ENCODE measurements at places on chromosomes 5 and 9.
A peak's percentile ranks its signal among the peaks of the same experiment; 100 is the strongest.

DNA sequence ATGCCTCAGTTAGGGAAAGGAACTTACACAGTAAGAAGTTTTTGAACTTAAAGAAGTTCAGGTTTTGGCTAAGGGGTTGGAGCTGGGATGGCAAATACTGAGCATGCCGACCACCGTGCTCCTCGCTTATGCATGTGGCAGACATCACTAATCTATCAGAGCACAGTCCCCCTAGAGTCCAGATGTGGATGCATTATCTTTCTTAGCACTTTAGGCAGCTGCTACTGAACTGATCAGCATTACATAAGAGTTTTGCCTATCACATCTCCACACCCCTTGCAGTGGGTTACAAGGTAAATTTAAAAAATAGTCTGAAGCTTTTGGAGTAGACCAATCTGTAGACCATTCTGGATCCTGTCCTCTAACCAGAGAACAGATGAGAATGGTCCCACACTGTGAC is 22.4 kb downstream of the MACIR start:
- DNase-seq: no peak

GRCh38 chr5:120007598-120007997 is 378.2 kb downstream of the FAM170A start:
- DNase-seq: no peak

DNA sequence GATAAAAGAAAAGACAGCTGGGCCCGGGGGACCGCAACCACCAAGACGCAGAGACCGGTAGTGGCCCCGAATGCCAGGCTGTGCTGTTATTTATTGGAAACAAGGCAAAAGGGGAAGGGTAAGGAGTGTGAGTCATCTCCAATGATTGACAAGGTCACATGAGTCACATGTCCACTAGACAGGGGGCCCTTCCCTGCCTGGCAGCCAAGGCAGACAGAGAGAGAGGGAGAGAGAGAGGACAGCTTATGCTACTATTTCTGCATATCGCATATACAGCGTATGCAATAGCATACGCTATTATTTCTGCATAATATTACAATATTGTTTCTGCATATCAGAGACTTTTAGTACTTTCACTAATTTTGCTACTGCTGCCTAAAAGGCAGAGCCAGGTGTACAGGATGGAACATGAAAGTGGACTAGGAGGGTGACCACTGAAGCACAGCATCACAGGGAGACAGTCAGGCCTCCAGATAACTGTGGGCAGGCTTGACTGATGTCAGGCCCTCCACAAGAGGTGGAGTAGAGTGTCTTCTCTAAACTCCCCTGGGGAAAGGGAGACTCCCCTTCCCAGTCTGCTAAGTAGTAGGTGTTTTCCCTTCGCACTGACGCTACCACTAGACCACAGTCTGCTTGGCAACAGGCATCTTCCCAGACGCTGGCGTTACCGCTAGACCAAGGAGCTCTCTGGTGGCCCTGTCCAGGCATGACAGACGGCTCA is 50.3 kb downstream of the RFX3 start:
- DNase-seq: no peak

DNA sequence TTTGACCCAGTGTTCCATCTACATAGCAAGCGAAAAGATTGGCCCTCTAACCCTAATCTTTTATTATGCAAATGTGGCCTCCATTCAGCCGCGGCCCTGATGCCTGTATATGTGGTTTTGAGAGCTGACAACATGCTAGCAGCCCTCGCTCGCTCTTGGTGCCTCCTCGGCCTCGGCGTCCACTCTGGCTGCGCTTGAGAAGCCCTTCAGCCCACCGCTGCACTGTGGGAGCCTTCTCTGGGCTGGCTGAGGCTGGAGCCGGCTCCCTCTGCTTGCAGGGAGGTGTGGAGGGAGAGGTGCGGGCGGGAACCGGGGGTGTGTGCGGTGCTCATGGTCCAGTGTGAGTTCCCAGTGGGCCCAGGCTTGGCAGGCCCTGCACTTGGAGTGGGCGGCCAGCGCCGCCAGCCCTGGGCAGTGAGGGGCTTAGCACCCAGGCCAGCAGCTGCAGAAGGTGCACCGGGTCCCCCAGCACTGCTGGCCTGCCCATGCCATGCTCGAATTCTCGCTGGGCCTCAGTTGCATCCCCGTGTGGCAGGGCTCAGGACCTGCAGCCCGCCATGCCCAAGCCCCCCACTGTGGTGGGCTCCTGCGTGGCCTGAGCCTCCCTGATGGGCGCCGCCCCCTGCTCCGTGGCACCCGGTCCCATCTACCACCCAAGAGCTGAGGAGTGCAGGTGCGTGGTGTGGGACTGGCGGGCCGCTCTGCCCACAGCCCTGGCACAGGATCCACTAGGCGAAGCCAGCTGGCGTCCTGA is 757.5 kb upstream of the CTNND2 start:
- DNase-seq: no peak

DNA sequence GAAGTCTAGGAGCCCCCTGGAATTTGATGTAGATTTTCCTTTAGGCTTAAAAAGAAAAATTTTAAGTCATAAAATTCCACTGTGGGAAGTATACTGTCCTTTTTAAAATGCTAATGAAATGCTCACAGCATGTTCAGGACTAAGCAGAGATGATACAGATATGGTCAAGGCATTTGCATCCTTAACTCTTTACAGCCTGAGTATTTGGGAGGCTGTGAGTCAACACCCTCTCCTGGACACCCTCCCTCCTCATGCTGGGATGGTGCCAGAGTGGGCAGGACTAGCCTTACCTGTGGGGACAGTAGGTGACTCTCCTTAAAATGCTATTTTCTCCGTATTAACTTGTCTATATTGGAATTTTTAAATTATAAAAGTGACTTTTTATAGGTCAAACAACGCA is 197.4 kb upstream of the ELL2 start:
- no peak for DNase-seq

- no peak for DNase-seq
These were observed 19.8 kb downstream of the EXOSC2 start for GRCh38 chr9:130713286-130713960.

DNA sequence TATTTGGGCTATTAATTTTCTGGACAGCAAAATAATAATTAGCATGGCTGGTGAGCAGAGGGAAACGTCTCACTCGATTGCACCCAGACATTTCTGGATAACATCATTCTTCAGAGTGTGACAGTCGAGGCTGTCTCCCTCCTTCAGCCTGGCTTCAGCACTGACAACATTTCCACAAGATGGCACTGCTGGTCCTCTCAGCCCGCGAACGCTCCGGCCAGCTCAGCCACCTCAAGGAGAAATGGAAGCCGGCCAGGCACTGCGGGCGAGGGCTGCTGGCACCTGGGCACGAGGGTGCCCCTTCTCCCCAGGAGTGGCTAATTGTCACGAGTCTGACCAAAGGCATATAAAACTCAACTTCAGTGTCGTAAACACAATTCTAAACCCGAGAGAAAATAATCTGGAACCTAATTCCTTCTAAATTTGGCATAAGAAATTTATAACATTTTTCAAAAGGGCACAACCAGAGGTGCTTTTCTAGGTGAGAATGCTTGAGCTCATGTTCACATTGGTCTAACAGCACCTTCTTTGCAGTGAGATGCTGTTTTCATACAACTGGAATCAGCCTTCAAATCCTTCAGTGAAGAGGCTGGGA is 65.9 kb downstream of the DAP start:
- DNase-seq: no peak

DNA sequence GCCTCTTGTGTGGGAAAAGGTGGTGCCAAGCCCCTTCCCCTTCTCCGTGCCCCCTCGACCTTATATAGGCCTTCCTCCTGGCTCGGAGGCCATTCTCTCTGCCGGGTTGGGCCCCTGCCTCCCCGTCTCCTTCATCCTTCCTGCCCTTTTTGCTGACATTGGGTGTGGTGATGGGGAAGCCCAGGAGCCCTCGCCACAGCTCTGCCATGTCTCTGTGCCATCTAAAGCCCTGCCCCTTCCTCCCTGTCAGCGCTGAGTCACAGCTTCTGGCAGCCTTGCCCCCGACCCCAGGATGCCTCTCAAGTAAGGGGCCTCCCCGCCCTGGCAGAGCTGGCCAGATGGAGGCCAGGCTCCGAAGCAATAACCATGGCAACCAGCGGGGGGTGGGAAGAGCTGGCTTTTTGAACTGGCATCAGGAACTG is 30.4 kb downstream of the JADE2 start:
- DNase-seq: no peak

GRCh38 chr5:100322483-100322882 is 212.7 kb upstream of the FAM174A start:
- DNase-seq: no peak

DNA sequence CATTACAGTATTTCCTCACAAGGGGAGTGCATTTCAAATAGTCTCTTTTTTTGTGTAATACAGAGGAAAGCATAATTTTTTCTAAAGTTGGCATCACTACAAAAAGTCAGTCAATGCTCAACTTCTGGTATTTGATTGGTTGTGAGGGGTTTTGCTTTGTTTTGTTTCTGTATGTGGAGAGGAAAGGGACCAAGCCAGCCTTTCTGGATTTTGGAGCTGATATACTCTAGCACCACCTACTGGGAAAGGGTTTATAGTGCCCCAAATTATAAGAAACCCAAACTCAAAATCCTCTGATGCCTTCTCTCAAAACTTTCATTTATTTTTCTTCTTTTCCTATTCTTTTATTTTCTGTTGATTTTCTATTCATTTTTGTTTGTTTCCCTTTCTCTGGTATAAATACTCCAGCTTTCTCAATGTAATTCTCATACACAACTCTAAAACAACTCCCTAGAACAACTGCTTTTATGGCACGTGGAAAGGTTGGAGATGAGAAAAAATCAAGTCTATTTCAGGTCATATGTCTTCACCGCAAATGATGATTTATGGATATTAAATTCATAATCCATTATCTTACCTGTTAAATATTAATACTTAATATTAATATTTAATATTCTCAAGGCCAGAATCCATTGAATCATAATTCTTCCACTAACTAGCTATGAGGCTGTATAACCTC is 69.5 kb upstream of the ANXA1 start:
- peak; percentile 23 for DNase-seq

DNA sequence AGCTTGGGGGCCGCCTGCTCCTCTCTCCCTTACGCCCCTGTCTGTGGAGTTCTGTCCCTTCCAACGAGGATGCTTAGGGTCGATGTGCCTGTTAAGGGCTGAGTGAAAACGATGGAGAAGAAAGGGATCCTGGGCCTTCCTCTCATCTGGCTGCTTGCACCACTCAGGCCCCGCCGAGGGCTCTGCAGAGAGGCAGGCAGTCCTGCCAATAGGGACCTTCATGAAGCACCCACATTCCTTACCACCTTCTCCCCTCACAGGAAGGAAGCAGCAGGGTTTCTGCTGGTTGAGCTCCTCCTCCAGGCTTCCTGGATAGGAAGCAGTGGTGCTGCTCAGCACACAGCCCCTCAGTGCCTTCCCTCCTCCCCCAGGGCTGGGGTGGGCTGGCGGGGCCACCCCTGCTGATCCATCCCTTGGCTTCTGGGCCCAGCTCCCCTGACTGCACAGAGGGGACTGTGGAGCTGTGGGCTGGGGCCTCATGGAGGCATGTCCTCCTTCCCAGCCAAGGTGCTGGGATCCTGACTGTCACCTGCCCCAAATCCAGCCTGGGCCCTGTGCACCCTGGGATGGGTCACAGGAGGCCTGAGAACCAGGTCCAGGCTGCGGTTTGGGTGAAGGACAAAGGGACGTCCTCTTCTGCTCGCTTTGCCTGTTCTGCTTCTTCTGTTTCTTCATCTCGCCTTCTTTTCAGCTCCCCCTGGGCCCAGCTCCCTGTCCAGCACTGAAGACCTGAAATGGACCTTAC is 50.5 kb downstream of the AHRR start:
- no peak for DNase-seq

DNA sequence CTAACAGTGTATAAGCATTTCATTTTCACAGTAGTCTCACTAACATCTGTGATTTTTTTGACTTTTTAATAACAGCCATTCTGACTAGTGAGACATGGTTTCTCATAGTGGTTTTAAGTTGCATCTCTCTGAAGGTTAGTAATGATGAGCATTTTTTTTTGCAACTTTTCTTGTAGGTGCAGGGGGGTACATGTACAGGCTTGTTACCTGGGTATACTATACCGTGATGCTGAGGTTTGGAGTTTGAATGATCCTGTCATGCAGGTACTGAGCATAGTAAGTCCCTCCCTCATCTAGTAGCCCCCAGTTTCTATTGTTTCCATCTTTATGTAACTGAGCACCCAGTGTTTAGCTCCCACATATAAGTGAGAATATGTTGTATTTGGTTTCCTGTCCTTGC is 444.6 kb upstream of the DAB2 start:
- DNase-seq: no peak

GRCh38 chr9:123828449-123828848 is 101.5 kb downstream of the DENND1A start:
- no peak for DNase-seq

- no peak for DNase-seq
These were observed 52.5 kb downstream of the SHB start for GRCh38 chr9:38016375-38017135.

Measured in NCI-H1048 (cell line).